ENCODE measurements at places on chromosomes 12 and 14.

DNA sequence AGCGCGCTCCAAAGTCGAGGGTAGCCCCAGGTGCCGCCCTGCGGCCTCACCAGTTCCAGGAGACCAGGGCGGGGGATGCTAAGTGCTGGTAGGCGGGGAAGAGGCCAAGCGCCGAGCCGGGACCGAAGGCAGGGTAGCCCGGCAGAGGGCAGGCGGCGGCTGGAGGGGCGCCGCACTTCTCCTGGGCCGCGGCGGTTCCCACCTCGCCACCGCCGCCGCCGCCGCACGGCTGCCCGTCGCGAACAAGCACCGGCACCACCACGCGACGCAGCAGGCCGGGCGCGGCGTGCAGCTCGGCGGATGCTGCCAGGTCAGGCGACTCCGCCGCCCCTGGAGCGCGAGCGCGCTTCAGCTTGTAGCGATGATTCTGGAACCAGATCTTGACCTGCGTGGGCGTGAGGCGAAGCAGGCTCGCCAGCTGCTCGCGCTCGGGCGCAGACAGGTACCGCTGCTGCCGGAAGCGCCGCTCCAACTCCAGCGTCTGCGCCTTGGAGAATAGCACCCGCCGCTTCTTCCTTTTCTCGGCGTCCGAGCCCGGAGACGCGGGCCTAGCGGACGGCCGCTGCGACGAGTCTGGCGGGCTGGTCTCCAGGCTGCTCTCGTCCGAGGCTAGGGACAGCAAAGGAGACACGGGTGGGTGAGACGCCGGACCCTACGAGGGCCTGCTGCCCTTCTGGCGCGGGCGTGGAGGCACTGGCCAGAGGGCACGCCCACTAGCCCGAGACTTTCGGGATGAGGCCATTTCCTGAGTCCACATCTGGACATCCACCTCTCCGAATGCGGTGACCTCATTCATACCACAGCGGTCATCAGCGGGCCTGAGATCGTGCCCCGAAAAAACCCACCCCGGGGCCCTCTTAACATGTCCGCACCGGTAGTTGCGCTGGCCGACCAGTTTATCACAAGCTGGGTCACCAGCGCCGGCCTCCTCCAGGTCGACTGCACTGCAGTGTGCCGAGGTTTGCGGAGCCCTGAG is 1.3 kb downstream of the NKX2-8 start:
- DNase-seq = no peak

- DNase-seq = peak; percentile 18
Measured at GRCh38 chr14:35689000-35689460, 120.1 kb downstream of the RALGAPA1 start.

GRCh38 chr14:96072076-96072475 is 32.9 kb downstream of the C14orf132 start:
- DNase-seq = no peak

DNA sequence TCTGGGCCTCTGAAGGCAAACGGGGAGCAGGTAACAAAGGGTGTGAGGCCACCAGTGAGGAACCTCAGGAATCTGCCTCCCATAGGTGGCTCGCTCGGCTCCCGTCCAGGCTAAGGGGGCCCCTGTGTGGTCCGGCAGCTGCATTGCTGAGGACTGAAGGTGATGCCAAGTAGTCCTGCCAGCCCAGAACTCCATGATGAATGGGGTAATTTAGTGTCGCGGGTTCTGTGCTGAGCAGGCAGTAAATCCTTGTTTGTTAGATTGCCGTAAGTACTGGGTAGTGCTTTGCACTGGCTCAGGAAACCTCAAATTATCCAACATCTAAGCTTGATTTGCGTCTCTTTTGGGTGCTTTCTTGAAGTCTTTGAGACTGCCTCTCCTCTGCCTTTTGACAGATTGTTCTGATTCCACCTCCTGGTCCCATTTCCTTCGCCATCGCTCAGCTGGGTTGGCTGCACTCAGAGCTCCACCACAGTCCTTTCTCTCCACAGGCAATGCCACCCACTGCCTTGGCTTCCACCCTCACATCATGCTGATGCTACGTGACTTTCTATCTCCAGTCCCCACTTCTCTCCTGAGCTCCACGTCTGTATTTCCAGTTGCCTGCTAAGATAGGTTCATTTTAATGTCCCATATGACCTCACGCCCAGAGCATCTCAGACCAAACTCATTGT is 392.0 kb downstream of the FUT8 start:
- no peak for DNase-seq

GRCh38 chr14:87754520-87755223 is 238.3 kb downstream of the GALC start:
- DNase-seq = no peak

GRCh38 chr12:56678852-56679251 is 9.2 kb downstream of the PTGES3 start:
- no peak for DNase-seq

GRCh38 chr12:80186727-80187217 is 87.4 kb downstream of the OTOGL start:
- DNase-seq = no peak

GRCh38 chr12:109553906-109554500 is 19.3 kb downstream of the MMAB start:
- DNase-seq = no peak

- DNase-seq = no peak
Measured at GRCh38 chr12:77070382-77070781, 5.0 kb upstream of the E2F7 start.

DNA sequence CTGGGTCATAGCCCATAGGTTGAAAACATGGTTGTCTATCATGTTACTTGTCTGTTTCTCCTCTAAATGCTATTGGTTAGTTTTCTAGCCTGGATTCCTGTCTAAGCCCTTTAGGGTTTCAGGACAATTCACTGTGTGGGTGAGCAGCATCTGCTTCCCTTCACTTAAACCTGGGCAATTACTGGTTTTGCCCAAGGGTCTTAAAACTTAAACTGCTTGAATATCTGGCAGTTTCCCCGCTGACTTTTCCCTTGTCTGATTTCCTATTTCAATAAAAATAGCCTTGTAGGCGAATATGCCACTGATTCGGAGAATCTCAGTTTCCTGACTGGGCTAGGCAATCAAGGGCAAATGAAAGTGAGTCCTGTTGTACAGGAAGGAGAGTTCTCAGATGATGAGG is 138.7 kb upstream of the FGD4 start:
- no peak for DNase-seq

DNA sequence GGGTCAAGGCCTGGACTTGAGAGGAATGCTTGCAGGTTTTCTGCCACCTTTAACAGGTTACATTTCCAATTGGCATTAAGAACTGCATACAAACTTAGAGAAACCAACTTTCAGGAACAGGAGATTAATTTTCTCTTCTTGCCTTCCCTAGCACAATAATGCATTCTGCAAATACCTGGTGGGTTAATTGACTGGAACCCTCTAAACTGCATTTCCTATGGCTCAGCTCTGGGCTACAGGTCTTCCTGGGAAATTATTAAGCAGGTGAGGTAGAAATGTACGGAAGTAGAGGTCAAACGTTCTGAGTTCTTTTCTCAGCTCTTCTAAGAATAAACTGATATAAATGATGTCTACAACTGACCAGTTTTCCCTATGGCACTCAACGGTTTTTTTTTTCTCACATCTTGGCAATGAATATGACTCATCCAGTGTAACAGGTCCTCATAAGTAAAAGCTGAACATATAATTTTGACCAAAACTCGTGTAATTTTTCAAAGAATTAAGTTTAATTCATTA is 144.9 kb upstream of the PELI2 start:
- no peak for DNase-seq

Data from GM12864 (cell line).